Caudate nucleus (tissue), 63 donors: ENCODE measurements at places on chromosomes 5 and 9.

- DNase-seq, result no peak
Measured at GRCh38 chr5:107604990-107605389, 65.7 kb downstream of the EFNA5 start.

GRCh38 chr9:4147476-4148230, 152.2 kb downstream of the GLIS3 start:
- no peak for DNase-seq

GRCh38 chr5:33120671-33121070, 320.1 kb upstream of the TARS1 start:
- no peak for DNase-seq

DNA sequence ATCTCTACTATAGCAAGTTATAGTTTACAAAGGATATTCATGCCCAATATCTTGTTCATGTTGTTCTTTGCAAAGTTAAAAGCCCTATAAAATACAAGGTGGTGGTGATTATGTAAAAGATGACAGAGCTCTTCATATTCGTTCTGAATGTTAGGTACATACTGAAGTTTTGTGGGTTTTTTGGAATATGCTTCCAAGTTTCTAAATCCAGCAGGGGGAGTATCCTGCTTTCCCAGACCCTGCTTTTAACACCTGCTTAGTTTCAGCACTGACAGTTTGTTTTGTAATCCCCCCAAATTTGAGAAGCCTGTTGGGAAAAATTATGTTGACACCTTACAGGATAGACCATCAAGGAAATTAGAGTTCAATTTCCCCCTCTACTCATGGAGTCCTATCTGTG, 438.3 kb downstream of the SH3GL2 start:
- DNase-seq, result no peak

DNA sequence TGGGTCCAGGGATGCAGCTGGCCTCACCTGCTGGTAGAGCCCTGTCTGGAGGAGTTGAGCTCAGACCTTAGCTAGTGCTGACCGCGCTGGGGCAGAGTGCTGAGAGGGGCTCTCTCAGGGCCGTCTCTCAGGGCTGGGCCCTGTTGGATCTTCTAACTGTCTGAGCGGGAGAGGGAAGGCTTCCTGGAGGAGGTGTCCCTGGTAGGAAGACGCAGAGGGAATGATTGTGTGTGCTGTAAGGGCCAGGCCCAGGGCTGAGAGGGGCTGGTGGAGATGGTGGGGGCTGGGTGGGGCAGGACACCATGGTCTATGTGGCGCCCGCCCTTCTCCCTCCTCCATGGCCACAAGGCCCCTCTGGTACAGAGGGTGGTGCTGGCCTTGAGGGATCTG, 55.0 kb downstream of the RXRA start:
- no peak for DNase-seq

DNA sequence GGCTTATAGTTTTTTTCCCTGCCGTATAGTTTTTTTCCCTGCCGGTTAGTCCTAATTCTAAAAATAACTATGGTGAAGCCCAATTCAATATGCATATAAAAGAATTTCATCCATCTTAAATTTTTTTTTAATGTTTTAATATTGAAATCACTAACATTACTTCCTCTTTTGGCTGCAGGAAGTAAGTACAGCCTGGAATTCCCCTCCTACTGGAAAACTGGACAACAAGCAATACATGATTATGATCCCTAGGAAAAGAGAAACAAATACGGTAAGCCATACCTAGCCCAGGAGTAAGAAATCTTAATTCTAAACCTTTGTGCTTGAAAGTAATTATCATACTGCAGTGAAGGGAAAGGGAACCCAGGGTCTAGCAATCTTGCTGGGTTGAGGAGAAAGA, 119.0 kb downstream of the NR3C1 start:
- DNase-seq, result no peak

GRCh38 chr9:71663216-71663615, 105.1 kb downstream of the CEMIP2 start:
- no peak for DNase-seq

DNA sequence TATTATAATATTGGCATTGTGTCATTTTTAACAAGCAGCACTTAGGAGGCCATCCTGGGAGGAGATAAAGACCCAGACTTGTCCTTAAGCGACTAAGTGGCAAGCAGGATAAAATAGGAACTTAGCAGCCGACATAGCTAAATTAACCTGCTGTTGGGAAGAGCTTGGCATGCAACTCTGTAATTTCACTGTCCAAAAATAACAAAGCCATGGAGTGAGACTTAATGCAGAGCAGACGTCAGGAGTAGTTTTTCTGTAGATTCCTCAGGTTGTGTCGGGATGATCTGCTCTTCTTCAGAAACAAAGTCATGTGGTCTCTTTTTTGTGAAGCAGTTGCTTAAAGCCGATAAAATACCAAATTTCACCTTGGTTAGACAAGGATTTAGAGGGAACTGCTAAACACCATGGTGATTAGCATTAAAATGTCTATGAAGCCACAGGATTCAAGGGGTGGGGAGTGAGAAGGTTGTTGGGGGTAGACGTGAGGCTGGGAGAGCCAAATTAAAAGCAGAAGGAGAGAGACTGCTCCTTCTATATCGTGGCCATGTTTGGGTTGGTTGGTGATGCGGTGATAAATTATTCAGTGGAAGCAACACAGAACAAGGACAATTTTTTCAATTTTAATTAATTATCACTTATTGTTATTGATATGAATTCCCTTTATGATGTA, 303.0 kb downstream of the CSNK1G3 start:
- no peak for DNase-seq

- no peak for DNase-seq
Measured at GRCh38 chr5:981456-981855, 27.1 kb upstream of the NKD2 start.

- DNase-seq, result no peak
Measured at GRCh38 chr5:1349246-1349645, 4.3 kb upstream of the CLPTM1L start.

DNA sequence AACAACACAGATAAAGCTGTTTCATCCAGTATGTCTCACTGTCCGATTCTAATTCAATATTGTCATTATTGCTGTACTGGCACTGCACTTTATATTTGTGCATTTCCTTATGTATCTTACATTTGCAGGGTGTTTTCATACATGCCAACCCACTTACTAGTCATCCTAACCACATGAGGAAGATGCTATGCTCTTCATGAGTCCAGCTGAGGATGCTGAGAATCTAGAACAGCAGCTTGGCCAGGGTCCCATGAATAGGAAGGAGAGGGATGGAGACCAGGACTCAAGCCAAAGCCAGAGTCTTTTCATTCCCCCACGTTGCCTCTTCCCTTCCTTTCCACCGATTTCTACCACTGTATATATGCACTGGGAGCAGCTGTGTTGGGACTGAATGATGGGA, 292.8 kb upstream of the KLF4 start:
- DNase-seq, result no peak

- no peak for DNase-seq
Measured at GRCh38 chr9:33435821-33436277, 11.5 kb downstream of the AQP3 start.

GRCh38 chr9:123542435-123543225, 186.6 kb downstream of the CRB2 start:
- no peak for DNase-seq

- no peak for DNase-seq
Measured at GRCh38 chr5:79173626-79174025, 62.0 kb downstream of the BHMT start.

DNA sequence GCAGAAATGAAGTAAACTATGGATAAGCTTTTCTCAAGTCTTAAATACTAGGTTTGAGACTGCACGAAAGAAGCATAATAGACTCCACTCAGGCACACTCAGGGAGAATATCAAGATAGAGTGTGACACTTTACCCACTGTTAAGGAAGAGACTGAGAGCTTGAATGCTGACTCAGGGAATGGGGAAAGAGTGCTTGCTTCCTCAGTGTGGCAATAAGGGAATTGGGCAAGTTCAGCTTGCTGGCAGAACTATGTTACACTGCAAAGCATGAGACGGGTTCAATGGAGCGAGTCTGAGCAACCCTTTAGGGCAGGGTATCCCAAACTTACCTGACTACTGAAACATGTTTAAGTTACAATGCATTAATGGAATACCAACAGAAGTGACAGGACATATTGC, 237.7 kb upstream of the MEF2C start:
- DNase-seq, result no peak

GRCh38 chr5:43676083-43676840, 73.3 kb downstream of the NNT start:
- DNase-seq, result no peak

- DNase-seq, result no peak
Measured at GRCh38 chr9:75894566-75894965, 4.1 kb downstream of the PCSK5 start.

DNA sequence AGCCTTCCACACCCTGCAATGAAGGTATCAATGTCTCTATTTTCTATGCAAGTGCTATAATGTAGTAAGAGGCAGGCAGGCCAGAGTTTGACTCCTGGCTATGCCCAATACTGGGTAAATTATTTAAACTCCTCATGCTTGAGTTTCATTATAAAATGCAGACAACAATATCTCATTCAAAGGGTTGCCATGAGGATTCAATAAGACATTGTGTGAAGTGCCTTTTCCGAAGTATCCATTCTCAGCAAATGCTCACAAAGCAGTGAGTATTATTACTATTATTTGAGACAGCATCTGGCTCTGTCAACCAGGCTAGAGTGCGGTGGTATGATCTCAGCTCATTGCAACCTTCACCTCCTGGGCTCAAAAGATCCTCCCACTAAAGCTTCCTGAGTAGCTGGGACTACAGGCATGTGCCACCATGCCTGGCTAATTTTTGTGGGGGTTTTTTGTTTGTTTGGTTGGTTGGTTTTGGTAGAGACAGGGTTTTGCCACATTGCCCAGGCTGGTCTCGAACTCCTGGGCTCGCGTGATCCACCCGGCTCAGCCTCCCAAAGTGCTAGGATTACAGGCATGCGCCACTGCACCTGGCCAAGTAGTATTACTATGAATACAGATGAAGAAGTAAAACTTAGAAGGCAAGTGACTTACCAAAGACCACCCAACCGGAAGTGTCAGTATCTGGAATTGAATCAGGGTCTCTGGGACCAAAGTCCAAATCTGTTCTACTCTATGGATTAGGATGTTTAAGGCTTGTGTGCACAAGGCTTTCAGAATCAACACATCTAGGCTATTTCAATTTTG, 18.8 kb downstream of the ADAM19 start:
- no peak for DNase-seq

- DNase-seq, result no peak
Measured at GRCh38 chr9:129701549-129701948, 36.1 kb downstream of the PRRX2 start.

DNA sequence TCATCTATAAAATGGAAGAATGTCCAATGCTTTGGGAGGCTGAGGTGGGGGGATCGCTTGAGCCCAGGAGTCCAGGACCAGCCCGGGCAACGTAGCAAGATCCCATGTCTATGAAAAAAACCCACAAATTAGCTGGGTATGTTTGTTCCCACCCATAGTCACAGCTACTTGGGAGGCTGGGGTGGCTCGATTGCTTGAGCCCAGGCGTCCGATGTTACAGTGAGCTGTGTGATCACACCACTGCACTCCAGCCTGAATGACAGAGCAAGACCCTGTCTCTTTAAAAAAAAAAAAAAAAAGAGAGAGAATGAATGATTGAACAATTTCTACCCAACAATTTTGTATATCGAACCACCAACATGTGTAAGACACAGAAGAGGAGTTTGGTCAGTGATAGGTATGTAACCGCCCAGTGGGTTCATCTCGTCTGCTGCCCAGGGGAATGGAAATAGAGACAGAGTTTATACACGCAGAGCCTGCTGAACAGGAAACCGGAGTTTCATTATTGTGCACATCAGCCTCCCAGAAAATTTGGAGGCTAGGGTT, 26.2 kb upstream of the ERGIC1 start:
- no peak for DNase-seq

DNA sequence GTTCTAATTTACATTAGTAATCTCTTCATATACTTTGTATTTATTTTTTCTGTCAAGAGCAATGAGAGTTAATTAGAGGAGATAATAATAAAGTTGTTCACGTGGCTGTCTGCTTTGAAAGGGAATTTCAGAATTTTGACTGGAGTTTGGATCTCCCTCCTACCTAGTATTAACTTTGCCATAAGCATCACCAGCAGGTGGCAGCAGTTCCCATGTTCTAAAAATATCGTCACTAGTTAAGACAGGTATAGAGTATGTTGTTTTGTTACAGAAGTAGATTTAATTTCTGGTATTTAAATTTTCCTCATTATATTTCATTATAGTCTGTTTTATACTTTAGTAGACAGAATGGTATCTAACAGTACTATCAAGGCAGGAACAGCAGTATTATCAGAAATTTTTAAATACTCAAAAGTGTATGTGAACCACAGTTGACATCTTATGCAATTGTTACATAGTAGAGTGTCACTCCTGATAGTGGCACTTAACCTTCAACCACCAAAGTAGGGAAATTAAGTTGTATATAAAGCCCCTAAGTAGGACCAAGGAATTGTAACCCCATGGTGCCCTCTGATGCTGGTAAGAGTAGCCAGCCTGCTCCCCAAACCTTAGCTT, 20.4 kb downstream of the GNPDA1 start:
- peak; percentile 60 for DNase-seq

GRCh38 chr5:31630931-31631330, 8.0 kb upstream of the PDZD2 start:
- no peak for DNase-seq

- DNase-seq, result no peak
Measured at GRCh38 chr9:22040760-22041159, 31.7 kb upstream of the CDKN2B start.

- no peak for DNase-seq
Measured at GRCh38 chr5:116730185-116730584, 155.6 kb upstream of the SEMA6A start.

GRCh38 chr5:458547-459353, 15.8 kb downstream of the EXOC3 start:
- DNase-seq, result no peak

GRCh38 chr5:122907276-122907675, 61.9 kb downstream of the SNX24 start:
- DNase-seq, result no peak

DNA sequence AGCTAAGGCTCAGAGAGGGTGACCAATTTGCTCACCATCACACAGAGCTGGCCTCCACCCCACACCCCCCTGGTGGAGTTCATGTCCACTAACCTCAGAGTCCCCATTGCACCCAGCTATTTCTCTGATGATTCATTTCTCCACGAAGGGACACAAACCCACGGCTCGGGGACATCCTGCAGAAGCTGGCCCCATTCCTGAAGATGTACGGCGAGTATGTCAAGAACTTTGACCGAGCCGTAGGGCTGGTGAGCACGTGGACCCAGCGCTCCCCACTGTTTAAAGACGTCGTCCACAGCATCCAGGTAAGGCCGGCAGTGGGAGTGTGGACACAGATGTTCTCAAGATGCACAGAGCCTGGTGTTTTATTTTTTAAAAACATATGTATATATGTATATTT, 52.6 kb upstream of the SUSD3 start:
- DNase-seq, result no peak
